ENCODE measurements at places on chromosomes 6 and 20. TPM values are rescaled to one million over a fixed set of nuclear protein-coding genes. Genes with fewer than 3 reads are reported as not detected.

DNA sequence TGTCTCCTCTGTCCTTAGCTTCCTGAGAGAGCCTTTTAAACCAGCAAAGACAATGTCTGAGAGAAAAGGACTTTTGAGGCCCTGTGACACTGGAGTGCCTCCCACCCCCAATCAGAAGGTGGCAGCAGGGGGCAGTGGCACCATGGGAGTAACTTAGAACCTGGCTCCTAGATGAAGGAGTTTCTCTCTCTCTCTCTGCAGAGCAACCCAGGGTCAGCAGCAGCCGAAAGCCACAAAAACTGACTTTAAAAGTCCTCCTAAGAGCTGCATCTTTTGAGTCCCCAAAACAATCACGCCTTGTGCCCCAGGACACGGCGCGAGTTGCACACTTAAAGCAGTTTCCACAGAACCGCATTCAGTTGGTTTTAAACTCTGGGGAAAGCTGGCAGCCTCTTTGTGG, 5.3 kb upstream of the TCP11 start:
- no peaks in the 10 kb centered on the region for H3K36me3 ChIP-seq
- DNase-seq, result peak; percentile 80
- H3K27me3 ChIP-seq, result no peaks in the 10 kb centered on the region
- peaks cover 4% of the 10 kb centered on the region for H3K4me1 ChIP-seq
- H3K27ac ChIP-seq, result no peak overlapping the region
- no peak overlapping the region for H3K4me3 ChIP-seq

DNA sequence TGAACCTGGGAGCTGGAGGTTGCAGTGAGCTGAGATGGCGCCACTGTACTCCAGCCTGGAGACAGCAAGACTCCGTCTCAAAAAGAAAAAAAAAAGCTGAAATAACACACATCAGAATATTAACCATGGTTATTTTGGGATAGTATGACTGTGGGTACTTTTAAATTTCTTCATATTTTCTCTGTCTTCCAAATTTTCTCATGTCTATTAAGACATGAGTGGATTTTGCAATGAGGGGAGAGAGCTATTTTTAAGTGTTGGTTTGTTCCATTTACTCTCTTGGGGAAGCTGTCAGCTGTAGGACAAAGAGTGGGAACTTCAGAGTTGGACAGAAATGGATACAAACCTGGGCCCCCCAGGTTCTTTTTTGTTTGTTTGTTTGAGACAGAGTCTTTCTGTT, 10.3 kb downstream of the ADISSP start:
- H3K4me1 ChIP-seq, result no peaks in the 10 kb centered on the region
- H3K36me3 ChIP-seq, result no peaks in the 10 kb centered on the region
- H3K27ac ChIP-seq, result no peak overlapping the region
- DNase-seq, result no peak
- no peak overlapping the region for H3K4me3 ChIP-seq
- H3K27me3 ChIP-seq, result no peaks in the 10 kb centered on the region

GRCh38 chr6:131744432-131745287, 33.8 kb upstream of the CTAGE9 start:
- no peaks in the 10 kb centered on the region for H3K36me3 ChIP-seq
- H3K27ac ChIP-seq, result no peak overlapping the region
- H3K4me3 ChIP-seq, result no peak overlapping the region

The HLA-G gene
- total RNA-seq, result not detected

GRCh38 chr6:163291622-163292021, 122.9 kb upstream of the QKI start:
- no peaks in the 10 kb centered on the region for H3K36me3 ChIP-seq
- no peak for DNase-seq
- no peaks in the 10 kb centered on the region for H3K27me3 ChIP-seq
- H3K27ac ChIP-seq, result no peak overlapping the region

- no peaks in the 10 kb centered on the region for H3K27me3 ChIP-seq
- no peak for DNase-seq
Observed at GRCh38 chr20:2224368-2224639, 71.5 kb upstream of the TGM3 start.

The RAB44 gene
- 0.21 TPM for total RNA-seq

DNA sequence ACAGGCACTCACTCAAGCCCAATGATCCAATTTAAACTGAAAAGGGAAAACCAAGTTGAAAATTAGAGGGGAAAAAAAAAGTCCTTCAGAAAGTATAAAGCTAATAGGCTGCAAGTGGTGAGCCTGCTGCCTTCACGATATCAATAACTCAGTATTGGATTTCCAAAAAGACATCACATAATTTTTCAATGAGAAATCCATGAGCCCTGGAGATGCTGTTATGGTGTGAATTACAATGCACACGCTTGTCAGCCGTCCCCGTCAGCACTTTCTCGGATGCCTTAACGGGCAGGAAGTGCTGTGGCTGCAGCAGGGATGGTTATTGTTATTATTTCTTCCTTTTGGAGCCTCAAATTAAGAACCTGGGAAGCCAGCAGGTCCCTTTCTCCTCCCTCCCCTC, 138.5 kb downstream of the DHX35 start:
- no peak for DNase-seq
- H3K4me1 ChIP-seq, result no peaks in the 10 kb centered on the region
- H3K4me3 ChIP-seq, result no peak overlapping the region
- H3K27ac ChIP-seq, result no peak overlapping the region
- no peaks in the 10 kb centered on the region for H3K36me3 ChIP-seq
- H3K27me3 ChIP-seq, result no peaks in the 10 kb centered on the region

- H3K4me1 ChIP-seq, result peaks cover 7% of the 10 kb centered on the region
- H3K4me3 ChIP-seq, result peak overlapping the region; percentile 72
Observed at GRCh38 chr6:31814677-31815024, 432 bp downstream of the HSPA1L start.

The TNFRSF6B gene
- total RNA-seq, result 119 TPM

The CALHM5 gene
- total RNA-seq, result 3.4 TPM

The TMC2 gene
- not detected for total RNA-seq

DNA sequence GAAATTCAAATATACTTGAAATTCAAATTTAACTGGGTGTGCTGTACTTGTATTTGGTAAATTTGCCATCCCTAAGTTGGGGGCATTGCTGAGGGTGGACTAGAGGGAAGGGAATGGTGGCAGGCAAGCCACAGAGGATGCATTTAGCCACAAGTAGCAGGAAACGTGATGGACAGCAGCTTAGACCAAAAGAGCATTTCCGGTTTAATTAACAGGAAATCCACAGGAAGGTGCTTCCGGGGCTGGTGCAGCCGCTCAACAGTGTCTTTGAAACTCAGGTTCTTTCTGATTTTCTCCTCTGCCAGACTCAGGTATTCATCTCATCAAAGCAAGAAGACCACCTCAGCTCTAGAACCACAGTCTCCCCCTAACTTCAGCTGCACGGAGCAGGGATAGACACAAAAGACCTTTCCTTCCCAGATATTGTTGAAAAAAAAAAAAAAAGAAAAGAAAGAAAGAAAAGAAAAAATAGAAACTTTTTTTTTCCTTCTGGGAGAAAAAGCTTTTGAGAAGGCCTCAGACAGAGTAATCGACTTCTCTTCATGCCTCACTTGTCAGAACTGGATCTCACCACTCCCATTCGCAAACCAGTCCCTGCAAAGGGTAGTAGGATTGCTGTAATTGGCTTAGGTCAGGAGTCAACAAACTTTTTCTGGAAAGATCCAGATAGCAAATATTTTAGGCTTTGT, 8.0 kb upstream of the BCAS1 start:
- H3K4me3 ChIP-seq, result no peak overlapping the region
- no peaks in the 10 kb centered on the region for H3K36me3 ChIP-seq
- H3K27ac ChIP-seq, result no peak overlapping the region
- H3K4me1 ChIP-seq, result no peaks in the 10 kb centered on the region
- no peaks in the 10 kb centered on the region for H3K27me3 ChIP-seq

The PHF3 gene
- 31.5 TPM for total RNA-seq

DNA sequence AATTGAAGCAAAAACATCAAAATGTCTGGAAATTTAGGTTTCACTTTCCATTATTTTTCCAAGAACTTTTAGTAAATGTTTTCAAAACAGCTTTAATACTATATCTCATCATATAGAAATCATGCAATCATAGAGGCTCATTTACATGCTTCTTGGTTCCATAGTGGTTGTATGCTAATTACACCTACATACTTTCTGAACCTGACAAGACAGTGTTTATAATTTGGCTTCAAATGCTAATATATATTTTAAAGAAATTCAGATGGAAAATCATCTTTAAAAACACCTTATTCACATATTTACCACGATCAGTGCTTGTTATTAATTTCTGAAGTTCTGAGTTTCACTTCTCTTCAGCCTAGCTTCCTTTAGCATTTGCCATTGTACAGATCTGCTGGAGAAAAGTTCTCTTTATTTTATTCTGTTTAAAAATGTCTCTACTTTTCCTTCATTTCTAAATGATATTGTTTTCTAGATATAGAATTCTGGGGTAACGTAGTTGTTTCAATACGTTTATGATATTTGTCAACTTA, 89.9 kb downstream of the PLCB1 start:
- H3K27ac ChIP-seq, result no peak overlapping the region

DNA sequence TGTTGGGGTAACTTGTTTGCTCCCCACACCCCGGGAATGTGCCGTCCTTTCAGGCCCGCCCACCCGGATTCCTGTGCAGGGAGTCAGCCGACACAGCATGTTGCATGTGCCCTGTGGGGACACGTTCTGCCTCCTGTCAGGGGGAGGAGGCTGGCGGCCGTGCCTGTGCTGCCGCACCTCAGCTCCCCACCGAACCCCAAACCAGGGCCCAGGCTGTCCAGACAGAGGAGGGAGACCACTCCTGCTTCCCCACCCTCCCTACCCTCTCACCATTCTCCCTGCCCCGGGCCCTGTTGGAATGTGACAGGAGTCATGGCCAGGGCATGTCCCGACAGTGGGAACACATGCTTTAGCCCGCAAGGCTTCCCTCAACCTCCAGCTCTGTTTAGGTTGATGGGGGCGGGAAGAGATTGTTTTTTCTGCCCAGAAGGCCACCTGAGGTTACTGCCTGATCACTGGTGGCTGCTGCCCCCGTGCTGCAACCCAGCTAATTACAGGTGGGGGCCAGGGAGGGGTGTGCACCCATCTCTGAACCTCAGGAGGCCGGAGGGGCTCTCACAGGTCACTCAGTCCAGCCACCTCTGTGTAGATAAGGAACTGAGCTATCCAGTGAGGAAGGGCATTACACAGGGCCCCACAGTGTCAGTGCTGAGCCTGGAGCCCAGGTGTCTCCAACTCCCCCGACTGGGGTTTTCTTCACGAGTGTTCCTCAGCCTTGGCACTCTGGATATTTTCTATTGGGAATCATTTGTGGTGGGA, 13.6 kb downstream of the LRRC73 start:
- peaks cover 39% of the 10 kb centered on the region for H3K36me3 ChIP-seq
- H3K27ac ChIP-seq, result peak overlapping the region; percentile 17
- H3K4me3 ChIP-seq, result peak overlapping the region; percentile 17
- DNase-seq, result no peak

The RXRB gene
- total RNA-seq, result 21.6 TPM

The HLA-DPB1 gene
- 72.7 TPM for total RNA-seq

- H3K27me3 ChIP-seq, result no peaks in the 10 kb centered on the region
- H3K27ac ChIP-seq, result no peak overlapping the region
- H3K36me3 ChIP-seq, result no peaks in the 10 kb centered on the region
- no peak overlapping the region for H3K4me3 ChIP-seq
- no peak for DNase-seq
Observed at GRCh38 chr6:127606131-127606562, 29.2 kb downstream of the C6orf58 start.

DNA sequence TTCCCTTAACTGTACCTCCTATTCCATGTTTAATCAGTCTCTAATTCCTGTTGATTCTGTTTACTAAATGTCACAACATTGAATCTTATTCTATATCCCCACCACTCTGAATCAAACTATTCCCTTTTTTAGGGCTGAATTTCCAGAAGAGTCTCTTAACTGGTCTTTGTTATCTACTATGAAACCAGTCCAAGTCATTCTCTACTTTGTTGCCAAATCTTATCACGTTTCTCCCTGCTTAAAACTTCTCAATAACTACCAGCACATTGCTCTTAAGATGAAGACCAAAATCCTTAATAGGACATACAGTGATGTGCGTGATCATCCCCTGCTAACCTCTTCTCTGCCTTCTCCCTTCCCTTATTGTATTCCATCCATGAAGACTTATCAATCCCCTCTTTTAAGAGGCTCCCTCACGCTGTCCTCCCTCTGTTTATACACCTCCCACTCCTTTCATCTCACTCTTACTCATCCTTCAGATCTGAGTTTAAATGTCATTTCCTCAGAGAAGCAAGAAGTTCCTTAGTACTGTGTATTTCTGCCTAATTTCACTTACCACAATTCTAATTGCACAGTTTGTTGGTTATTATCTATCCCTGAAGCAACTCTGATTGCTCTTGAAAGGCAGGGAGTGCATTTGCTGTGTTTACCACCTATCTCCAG, 143.0 kb upstream of the AHI1 start:
- no peaks in the 10 kb centered on the region for H3K36me3 ChIP-seq
- no peaks in the 10 kb centered on the region for H3K27me3 ChIP-seq
- no peak for DNase-seq
- no peaks in the 10 kb centered on the region for H3K4me1 ChIP-seq
- no peak overlapping the region for H3K4me3 ChIP-seq
- H3K27ac ChIP-seq, result no peak overlapping the region

The SPO11 gene
- not detected for total RNA-seq

GRCh38 chr6:150196942-150197745, 54.3 kb downstream of the PPP1R14C start:
- no peak overlapping the region for H3K27ac ChIP-seq
- H3K4me3 ChIP-seq, result no peak overlapping the region
- DNase-seq, result no peak
- H3K27me3 ChIP-seq, result no peaks in the 10 kb centered on the region

DNA sequence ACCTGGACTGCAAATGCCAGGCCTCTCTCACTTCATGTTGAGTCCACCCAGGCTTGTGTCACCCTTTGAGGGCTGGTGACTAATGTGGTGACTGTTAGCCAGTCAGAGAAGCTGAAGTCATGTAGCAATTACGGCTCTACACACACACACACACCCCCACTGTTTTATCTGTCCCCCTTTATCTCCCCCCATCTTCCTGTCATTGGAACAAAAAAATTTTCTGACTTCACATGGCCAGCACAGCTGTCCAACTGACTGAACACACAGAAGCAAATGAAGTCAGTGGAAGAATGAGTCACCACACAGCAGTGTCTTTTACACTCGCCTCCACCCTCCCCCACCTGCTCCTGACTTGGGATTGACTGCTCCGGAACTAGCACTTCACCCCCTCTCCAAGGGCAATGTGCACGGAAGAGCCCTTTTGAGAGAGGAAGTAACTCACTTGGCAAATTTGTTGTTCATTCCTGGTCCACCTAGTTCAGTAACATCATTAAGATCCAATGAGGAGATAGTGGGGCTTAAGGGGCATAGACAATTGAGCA, 198.0 kb downstream of the RNF144B start:
- H3K27me3 ChIP-seq, result no peaks in the 10 kb centered on the region
- H3K36me3 ChIP-seq, result no peaks in the 10 kb centered on the region
- DNase-seq, result no peak
- no peaks in the 10 kb centered on the region for H3K4me1 ChIP-seq
- no peak overlapping the region for H3K4me3 ChIP-seq
- no peak overlapping the region for H3K27ac ChIP-seq

The GSTA1 gene
- total RNA-seq, result 26.7 TPM

DNA sequence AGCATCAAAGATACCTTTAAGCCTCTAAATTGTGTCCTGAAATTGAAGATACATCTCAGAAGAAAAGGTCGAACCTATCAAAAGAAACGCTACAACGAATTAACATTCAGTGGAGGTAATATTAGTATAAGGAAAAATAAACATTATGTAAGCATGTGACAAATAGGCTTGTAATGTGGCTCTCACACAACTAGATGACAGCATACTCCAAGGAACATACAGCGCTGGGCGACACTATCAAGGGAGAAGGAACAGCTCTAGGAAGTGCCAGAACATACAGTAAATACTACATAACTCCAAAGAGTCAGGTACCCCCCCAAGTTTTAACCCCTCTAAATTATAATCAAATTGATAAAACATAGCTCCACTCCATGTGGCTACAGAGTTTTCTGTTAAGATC, 103.5 kb downstream of the LAMP5 start:
- H3K4me1 ChIP-seq, result no peaks in the 10 kb centered on the region
- no peak overlapping the region for H3K27ac ChIP-seq
- no peak for DNase-seq

Measured in ascending aorta (tissue), 2 donors.